ENCODE measurements at places on chromosomes 2 and 18.

DNA sequence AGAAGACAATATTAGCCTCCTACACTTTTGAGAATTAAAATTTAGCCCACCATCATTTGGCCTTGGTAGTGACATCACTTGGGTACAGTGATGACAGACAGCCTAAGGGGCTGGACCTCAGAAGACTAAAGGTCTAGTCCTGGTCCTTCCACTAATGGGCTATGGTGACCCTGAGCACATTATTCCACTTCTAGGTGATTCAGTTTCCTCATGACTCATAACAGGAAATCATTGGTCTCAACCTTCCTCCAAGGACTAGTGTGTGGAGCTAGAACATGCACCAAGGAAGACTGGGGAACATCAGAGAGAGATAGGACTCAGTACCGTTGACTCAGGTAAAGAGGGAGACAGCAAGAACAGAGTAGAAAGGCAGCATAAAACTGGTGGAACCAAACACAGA lies 64.0 kb downstream of the TFCP2L1 start:
- DNase-seq: no peak

GRCh38 chr2:1949265-1949664 lies 204.9 kb upstream of the PXDN start:
- no peak for DNase-seq

- no peak for DNase-seq
These were observed 71.4 kb downstream of the OLA1 start for GRCh38 chr2:174176898-174177297.

DNA sequence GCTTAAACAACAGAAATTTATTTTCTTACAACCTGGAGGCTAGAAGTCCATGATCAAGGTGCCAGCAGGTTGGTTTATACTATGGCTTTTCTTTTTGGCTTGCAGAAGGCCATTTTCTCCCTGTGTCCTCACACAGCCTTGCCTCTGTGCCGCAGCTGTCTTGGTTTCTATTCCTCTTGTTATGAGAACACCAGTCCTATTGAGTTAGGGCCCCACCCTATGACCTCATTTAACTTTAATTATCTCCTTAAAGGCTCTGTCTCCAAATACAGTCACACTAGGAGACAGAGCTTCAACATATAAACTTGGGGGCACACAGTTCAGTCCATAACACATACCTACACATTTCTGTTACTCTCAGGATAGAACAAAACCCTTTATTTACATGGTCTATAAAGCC lies 17.3 kb upstream of the RHOB start:
- no peak for DNase-seq

DNA sequence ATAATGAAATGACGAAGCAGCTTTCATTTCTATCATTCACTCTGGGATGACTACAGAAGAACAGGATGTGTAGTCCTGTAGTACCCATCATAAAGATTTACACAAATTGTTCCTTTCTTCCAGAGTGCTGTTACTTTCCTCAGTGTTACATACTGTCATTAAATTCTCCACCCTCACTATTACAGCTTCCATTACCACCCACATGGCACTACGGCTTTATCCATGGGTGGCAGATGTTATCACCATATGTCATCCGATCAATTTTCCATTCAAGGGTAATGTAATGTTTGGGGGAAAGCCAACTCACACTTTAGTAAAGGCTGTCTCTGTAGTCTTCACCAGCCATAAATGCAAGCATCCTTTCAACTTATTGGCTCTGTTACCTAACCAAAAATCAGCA lies 7.1 kb upstream of the CSRNP3 start:
- DNase-seq: peak; percentile 43

DNA sequence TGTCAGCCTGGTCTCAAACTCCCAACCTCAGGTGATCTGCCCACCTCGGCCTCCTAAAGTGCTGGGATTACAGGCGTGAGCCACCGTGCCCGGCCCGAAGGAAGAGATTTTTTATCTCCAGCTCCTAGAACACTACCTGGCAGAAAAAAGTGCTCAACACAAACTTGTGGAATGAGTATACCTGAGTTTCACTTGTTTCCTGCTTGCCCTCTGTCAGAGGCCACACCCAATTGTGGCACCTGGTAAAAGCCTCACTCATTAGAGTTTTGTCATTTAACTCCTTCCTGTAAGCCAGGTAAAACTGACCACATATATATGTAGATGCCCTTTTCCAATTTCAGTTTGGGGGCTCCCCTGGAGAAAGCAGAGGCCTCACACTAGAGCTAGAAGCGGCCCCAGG lies 42.2 kb upstream of the RTN4 start:
- no peak for DNase-seq

- no peak for DNase-seq
These were observed 14.6 kb upstream of the AFG3L2 start for GRCh38 chr18:12391487-12392165.

DNA sequence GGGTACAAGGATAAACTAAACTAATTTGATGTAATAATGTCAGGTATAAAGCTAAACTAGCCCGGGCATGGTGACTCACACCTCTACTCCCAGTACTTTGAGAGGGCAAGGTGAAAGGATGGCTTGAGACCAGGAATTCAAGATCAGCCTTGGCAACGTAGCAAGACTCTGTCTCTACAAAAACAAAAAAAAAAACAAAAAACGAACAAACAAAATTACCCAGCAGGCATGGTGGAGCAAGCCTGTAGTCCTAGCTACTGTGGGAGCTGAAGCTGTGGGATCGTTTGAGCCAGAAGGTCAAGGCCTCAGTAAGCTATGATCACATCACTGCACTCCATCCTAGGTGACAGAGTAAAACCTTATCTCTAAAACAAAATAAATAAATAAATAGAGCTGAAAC lies 131.8 kb upstream of the KYNU start:
- DNase-seq: no peak

DNA sequence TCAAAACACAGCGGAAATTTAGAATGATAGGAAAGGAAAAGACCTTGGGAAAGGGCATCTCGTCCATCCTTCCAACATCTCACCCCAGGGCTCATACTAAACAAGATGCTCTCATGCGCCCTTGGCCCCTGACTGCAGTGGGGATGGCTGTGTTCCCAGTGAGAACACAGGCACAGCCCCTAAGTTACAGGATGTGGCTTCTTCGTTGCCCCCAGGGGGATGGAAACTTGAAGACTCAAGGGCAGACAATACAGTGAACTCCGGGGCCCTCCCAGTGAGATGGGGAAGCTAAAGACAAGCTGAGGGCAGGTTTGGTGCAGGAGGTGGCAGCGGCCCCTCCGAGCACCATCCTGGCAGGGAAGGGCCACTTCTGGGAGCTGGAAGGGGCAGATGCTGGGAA lies 139.7 kb downstream of the INO80D start:
- no peak for DNase-seq

Data from SHP77 treated with DMSO at 0.1 percent for 48 hours (cell line).